ENCODE measurements at places on chromosomes 5 and 9. TPM values are rescaled to one million over a fixed set of nuclear protein-coding genes. Genes with fewer than 3 reads are reported as not detected.

Gene ZNF608
- polyA plus RNA-seq, result 20.0 TPM

Gene SPATA31D4
- not detected for polyA plus RNA-seq

Gene SLC12A7
- 7.4 TPM for polyA plus RNA-seq

Gene PCDHGB7
- polyA plus RNA-seq, result 1.4 TPM

Gene SHISAL2B
- 21.1 TPM for polyA plus RNA-seq

Gene WNT8A
- not detected for polyA plus RNA-seq

Gene DND1
- polyA plus RNA-seq, result 8.1 TPM

Gene SPATA6L
- polyA plus RNA-seq, result 1.9 TPM

Gene HMMR
- polyA plus RNA-seq, result 120 TPM

Gene AMBP
- 1.6 TPM for polyA plus RNA-seq

Gene PCDHA1
- 0.81 TPM for polyA plus RNA-seq

Gene BRINP1
- 11.8 TPM for polyA plus RNA-seq

Gene LCN12
- 0.68 TPM for polyA plus RNA-seq

Gene NOXA1
- polyA plus RNA-seq, result 1.4 TPM

Gene RANBP3L
- not detected for polyA plus RNA-seq

Gene TPD52L3
- polyA plus RNA-seq, result not detected

Gene PCDH12
- polyA plus RNA-seq, result 0.29 TPM

Gene CDX1
- polyA plus RNA-seq, result not detected

Gene CSF2
- not detected for polyA plus RNA-seq

Gene F2RL2
- polyA plus RNA-seq, result 0.70 TPM

Gene GPX3
- polyA plus RNA-seq, result 28.0 TPM

Gene CATSPER3
- polyA plus RNA-seq, result 0.37 TPM

Gene TMEM252
- not detected for polyA plus RNA-seq

Gene SPOCK1
- polyA plus RNA-seq, result 6.9 TPM

All from GM23338 (cell line).